ENCODE measurements at places on chromosomes 2 and 18. TPM values are rescaled to one million over a fixed set of nuclear protein-coding genes. Genes with fewer than 3 reads are reported as not detected.

Gene LIMS4
- polyA plus RNA-seq: 5.5 TPM

Gene LMAN1
- polyA plus RNA-seq: 31.6 TPM

Gene ANKRD30BL
- not detected for polyA plus RNA-seq

Gene ZSWIM2
- polyA plus RNA-seq: not detected

DNA sequence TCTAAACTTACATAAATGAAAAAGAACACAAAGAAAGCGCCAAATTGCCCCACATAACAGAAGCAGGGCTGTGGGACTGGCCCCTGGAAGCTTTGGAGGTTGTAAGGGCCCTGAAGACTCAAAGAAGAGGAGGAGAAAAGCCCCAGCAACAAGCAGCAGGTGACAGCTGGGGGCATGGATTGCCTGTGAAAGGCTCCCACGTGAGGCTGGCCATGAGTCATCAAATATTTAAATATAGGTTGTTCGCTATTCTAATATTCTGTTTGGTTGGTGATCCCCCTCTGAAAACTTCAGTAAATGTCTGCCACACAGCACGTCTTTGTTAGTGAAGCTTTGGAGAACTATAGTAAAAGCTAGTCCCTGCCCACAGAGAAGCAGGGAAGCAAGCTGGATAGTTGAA, 132.4 kb downstream of the MREG start:
- DNase-seq: no peak

GRCh38 chr2:143640826-143641225, 511.6 kb downstream of the ARHGAP15 start:
- no peak for DNase-seq

DNA sequence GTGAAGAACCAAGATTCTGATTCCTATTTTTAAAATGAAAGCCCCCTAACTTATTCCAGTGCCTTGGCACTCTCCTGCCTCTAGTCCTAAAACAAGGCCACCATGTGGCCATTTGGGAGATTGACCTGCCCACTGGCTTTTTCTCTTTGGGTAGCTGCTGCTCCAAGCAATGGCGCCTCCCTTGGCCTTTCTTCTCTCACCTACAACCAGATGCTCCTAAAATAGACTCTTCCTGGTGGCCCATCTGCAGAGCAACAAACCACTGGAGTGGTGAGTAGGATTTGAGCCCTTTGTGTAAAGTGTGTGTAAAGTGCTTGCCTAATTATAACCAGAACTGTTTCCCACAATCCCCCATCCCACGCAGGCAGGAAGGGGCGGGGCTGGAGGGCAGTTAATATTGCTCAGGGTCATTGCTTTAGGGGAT, 114.2 kb downstream of the FHOD3 start:
- DNase-seq: no peak

GRCh38 chr18:45920367-45920766, 46.8 kb downstream of the EPG5 start:
- peak; percentile 84 for DNase-seq

DNA sequence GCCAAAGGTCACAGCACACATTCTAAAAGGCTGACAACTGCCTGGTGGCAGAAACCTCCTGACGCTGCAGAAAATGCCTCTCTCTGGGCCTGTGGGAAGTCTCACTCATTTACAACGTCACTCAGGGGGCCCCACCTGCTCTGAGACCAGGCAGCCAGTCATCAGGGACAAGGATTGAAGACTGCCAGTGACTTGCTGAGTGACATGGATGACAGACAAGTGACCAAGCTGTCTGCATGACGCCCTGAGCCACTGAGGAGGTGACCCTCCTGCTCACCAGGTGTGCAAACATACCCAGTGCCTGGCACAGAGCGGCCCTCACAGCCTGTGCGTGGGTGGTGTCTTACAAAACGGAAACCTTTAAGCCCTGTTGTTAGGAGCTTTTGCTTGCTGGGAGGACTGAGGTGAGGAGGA, 392.4 kb downstream of the TNS1 start:
- DNase-seq: peak; percentile 43

GRCh38 chr2:38265461-38265860, 111.6 kb downstream of the ATL2 start:
- DNase-seq: no peak

- peak; percentile 79 for DNase-seq
Observed at GRCh38 chr2:85539361-85540132, 579 bp downstream of the MAT2A start.

- no peak for DNase-seq
Observed at GRCh38 chr2:77101796-77102452, 420.3 kb downstream of the LRRTM4 start.

DNA sequence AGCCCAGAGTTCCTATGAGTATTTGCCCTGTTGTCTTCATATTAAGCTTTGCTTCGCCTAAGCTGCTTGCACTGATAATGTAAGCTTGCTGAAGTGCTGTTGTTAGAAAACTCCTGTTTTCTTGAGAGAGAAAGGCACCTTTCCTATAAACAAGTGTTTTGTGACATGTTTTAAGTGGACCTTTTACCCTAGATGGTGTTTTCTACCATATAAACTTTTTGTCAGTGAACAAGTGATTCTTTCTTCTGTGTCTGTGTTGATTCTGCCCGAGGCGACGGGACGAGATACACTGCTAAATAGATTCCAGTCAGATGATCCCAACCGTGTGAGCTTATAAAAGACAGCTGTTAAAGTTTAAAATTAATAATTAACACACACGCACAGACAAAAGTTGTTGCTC, 24.1 kb downstream of the CABLES1 start:
- no peak for DNase-seq

GRCh38 chr2:171383134-171383533, 50.7 kb downstream of the METTL8 start:
- no peak for DNase-seq

DNA sequence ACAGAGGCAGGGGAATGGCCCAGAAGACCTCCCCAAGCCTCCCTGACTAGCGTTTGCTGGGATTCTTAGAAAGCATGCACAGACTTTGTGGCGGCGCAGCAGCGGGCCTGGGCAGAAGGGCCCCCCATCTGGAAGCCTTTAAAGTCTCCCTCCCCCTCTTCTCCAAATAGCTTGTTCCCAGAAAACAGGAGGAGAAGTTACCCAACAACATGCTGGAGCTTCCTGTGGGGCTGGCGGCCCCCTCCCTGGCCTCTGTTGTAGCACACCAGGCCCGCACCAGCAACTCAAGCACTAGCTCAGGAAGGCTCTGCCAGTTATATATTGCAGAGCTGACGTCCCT, 334.8 kb downstream of the DYSF start:
- DNase-seq: no peak

DNA sequence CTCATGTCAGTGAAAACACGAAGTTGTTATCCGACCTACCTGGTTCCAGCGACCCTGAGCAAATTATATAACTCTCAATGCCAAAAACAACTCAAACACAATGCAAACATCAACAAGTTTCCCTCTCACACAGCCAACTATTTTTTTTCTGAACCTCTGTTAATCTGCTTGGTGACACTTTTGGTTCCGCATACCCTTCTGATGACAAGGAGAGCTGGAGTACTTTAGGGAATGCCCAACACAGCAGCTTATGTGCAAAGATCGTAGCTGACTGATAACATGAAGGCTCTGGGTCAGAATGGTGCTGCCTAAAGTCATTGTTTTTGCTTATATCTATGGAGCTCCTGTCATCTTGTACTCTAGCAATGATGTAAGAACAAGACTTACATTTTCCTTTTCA, 72.7 kb upstream of the CCDC68 start:
- DNase-seq: no peak

DNA sequence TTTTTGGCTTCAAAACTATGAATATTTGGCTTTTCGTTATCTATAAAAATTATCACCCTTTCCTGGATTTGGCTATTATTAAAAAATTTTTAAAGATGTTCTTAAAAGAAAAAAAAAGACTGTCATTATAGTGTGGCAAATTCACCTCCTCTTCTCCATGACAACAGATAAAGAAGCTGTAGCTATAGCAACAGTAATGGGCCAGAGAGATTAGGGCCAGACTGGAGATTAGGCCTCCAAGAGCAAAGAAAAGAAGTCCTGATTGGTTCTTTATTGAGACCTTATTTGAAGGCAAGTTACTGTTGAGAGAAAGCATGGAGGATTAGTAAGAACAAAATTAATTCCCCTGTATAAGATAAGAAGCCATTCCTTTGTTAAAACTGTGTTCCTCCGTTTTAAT, 812.5 kb downstream of the DCC start:
- DNase-seq: no peak

- no peak for DNase-seq
Observed at GRCh38 chr2:79112269-79112668, 8.0 kb upstream of the REG1A start.

- no peak for DNase-seq
Observed at GRCh38 chr2:221216636-221217035, 355.5 kb downstream of the EPHA4 start.

DNA sequence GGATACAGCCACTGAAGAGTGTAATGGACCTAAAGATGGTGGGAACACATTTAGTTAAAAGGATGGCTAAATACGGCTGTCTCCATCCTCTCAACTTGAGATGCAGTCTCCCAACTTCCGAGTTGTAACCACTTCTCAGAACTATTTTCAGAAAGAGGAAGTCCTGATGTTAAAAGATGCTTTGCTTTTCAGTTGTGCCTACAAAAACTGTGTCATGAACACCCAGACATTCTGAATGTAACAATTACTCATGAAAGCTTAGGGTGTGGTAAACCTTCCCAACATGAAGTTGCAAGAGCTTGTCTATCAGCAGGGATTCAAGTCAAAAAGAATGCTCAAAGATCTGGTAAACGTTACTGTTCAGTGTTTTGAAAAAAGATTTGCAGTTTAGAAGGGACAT, 147.9 kb downstream of the DOCK10 start:
- no peak for DNase-seq

DNA sequence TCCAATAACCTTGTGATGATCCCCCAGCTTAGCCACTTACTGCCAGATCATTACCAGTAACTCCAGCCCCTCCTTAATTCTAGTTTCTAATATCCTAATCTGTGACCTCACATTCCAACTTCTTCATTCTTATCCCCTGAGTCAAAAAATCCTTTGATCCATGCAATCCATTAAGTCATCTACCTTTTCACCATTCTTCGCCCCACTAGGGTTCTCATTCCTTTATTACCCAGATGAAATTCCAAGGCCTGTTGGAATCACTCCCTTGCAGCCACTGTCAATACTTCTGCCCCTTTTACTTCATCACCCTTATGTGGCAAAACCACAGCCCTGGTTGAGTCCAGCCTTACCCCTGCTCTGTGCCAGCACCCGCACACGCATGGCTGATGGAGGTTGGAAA, 20.3 kb upstream of the IL36G start:
- no peak for DNase-seq

- DNase-seq: no peak
Observed at GRCh38 chr2:9734308-9734707, 103.5 kb upstream of the YWHAQ start.

DNA sequence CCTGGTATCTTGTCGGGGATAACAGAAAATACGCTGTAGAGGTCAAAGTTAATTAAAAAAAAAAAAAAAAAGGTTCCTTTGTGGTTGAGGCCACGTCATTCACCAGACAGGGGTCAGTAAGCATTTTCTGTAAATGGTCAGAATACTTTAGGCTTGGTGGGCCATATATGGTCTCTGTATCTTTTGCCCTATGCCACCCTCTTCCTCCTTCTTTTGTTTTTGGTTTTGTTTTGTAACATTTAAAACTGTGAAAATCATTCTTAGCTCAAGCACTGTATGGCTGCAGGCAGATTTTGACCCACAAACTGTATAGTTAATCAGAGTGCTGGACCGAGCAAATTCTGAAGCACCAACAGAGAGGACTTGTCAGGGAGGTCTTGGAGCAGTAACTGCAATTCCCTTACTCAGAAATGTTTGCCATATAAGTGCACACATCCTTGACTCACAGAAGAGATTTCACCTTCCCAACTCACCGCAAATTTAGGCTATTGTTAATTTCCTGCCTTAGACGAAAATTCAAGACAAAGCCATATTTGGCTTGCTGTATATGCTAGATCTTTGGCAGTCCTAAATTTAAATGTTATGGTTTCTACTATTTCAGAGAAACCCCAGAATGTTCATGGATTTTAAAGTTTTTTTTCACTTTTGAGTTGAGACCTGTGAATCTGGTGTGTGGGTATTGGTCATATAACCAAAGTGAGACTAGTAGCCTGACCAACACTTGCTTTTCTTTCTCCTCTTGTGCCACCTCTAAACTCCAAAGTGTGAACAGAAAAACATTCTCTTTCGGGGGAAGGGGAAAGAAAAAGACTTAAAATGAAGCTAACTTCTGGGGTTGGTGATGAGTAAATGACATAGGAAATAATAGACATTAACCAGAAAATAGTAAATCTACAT, 65.4 kb downstream of the DOCK10 start:
- no peak for DNase-seq
